WTC11 (cell line): ENCODE measurements at places on chromosomes 4 and X. TPM values are rescaled to one million over a fixed set of nuclear protein-coding genes. Genes with fewer than 3 reads are reported as not detected.

DNA sequence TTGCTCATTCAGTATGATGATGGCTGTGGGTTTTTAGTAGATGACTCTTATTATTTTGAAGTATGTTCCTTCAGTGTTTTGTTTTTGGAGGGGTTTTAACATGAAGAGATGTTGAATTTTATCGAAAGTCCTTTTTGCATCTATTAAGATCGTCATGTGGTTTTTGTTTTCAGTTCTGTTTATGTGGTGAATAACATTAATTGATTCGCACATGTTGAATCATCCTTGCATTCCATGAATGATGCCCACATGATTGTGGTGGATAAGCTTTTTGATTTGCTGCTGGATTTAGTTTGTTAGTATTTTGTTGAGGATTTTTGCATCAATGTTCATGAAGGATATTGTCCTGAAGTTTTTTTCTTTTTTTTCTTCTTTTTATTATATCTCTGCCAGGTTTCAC is 347.4 kb upstream of the EPHA5 start:
- DNase-seq = no peak

DNA sequence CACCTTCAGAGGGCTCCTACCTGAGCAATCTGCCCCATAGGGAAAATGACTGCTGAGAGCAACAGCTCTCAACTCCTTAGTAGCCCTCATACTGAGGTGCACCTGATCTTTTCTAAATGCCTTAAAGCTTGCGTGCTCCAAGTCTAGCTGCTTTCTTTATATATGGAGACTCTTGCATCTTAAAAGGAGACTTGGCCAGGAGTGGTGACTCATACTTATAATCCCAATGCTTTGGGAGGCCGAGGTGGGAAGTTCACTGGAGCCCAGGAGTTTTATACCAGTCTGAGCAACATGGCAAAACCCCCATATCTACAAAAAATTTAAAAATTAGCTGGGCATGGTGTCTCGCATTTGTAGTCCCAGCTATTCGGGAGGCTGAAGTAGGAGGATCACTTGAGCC is 78.1 kb upstream of the TRIM2 start:
- no peak for DNase-seq

DNA sequence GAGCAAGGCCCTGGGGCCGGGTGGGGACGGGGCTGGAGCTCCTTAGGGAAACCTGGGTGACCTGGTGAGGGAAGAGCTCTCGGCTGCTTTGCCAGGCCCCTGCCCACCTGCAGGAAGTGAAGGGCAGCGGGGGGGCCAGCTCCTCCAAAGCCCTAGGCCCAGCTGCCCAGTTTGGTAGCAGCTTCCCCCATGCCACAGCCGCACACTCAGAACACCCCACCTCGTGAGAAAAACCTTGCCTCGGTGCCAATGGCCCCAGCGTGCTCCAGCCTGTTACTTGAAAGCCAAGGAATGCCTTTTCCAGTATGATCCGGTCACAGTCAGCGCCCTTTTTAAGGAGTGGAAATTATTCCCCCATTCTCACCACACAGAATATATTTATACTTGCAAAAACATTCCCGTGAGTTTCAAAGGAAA is 38.3 kb downstream of the ACOX3 start:
- no peak for DNase-seq

GRCh38 chrX:68461093-68461492 is 27.8 kb upstream of the OPHN1 start:
- no peak for DNase-seq

DNA sequence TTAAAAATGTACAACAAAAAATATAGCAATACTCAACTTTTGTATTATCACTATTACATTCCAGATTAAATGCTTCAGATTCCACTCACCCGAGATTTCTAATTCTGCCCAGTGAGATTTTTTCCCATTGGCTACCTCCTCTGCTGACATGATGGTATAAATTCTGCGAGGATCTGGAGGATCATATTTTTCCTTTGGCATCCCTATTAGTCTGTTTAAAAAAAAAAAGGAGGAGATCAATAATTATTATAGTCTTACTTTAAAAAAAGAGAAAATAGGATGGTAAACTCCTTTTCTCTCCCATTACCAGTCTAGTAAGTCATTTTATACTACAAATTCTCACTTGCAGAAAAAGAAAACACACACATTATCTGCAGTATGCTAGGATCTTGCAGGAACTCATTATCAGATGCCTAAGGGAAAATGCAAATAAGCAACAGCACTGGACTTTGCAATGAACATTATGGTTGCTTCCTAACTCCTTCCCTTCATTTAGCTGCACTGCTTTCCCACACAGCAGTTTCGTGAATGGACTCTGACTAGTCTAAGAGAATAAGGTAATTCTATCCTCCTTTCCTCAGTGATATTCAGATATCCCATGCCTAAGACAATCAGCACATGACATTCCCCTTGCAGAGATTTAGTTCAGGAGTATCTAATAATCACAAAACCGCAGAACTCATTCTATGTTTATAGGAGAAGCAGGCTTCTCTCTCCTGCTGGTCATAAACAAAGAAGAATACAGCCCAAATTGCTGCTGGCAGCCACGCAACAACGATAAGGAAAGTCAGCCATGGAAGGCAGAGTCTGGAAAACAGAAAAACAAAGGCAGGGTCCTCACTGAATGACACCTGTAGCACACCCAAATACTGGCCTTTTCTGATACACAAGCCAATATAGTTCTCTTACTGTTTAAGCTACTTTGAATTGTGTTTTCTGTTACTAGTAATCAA is 42.7 kb downstream of the CNOT6L start:
- DNase-seq = no peak

GRCh38 chrX:153922932-153923857 is 2.9 kb downstream of the ARHGAP4 start:
- no peak for DNase-seq

ARHGEF9 gene
- 31.3 to 32.1 TPM (median 31.7 TPM) in 3 replicates for total RNA-seq

HSD17B13 gene
- total RNA-seq = 0.07 to 0.25 TPM in 2 of 3 replicates, not detected in the other

- no peak for DNase-seq
Observed at GRCh38 chr4:42271096-42271495, 118.6 kb upstream of the BEND4 start.
